ENCODE measurements at places on chromosomes 2 and 18.

DNA sequence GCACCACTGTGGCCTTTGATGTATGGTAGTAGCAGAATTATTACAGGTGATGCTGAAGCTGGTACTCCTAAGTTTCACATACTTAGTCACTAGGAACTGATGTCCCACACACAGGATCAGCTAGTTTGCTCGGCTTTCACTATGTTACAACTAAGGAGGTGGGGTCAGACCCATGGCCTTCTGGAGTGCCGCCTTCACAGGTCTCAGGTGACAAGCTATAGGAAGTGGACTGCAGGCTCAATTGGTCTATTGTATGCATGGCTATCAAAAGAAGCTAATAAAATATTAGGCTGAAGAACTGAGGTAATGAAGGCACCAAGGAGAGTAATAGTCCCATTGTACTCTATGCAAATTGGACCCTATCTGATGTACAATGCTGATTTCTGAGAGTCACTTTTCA, 170.6 kb downstream of the DLGAP1 start:
- H3K4me1 ChIP-seq, result no peaks in the 10 kb centered on the region
- H3K36me3 ChIP-seq, result no peaks in the 10 kb centered on the region
- DNase-seq, result no peak

- H3K4me1 ChIP-seq, result no peaks in the 10 kb centered on the region
- H3K27me3 ChIP-seq, result peaks cover 37% of the 10 kb centered on the region
- H3K27ac ChIP-seq, result no peak overlapping the region
These were observed 166.4 kb upstream of the MSH6 start for GRCh38 chr2:47616506-47616905.

DNA sequence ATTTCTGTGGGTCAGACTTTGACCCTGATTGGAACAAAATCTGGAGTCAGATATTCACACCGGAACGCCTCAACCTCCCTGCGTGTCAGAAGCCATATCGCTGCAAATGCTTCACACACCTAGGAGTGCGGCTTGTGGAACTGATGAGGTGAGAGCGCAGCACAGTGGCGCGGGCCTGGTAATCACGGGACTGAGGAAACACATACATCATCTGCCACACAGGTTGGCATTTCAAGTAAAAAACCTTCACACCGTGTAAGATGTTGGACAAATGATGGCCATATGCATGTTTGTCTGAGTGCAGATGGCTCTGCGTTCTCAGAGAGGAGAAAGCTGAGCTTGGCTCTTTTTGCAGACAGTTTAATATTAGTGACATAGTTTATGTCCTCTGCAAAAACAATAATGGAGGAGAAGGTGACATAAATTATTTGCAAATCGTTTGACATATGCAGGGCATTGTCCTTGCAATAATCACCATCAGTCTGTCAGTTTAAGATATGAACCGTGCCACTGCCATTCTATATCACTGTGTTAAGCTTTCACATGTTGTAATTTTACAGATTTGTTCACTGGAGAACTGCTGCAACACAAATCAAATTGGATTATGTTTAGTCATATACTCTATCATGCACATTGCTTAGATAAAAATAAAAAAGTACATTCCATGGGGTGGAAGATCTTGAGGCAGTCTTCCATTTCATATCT, 101.4 kb downstream of the MTX2 start:
- H3K36me3 ChIP-seq, result no peaks in the 10 kb centered on the region
- no peak overlapping the region for H3K4me3 ChIP-seq
- H3K27me3 ChIP-seq, result no peaks in the 10 kb centered on the region
- no peak overlapping the region for H3K27ac ChIP-seq

GRCh38 chr18:59276047-59276446, 2.8 kb upstream of the RAX start:
- peaks cover 97% of the 10 kb centered on the region for H3K27me3 ChIP-seq
- DNase-seq, result no peak
- H3K4me3 ChIP-seq, result no peak overlapping the region
- peaks cover 14% of the 10 kb centered on the region for H3K4me1 ChIP-seq
